NCI-H187 (cell line): ENCODE measurements at places on chromosomes 13 and 19.

DNA sequence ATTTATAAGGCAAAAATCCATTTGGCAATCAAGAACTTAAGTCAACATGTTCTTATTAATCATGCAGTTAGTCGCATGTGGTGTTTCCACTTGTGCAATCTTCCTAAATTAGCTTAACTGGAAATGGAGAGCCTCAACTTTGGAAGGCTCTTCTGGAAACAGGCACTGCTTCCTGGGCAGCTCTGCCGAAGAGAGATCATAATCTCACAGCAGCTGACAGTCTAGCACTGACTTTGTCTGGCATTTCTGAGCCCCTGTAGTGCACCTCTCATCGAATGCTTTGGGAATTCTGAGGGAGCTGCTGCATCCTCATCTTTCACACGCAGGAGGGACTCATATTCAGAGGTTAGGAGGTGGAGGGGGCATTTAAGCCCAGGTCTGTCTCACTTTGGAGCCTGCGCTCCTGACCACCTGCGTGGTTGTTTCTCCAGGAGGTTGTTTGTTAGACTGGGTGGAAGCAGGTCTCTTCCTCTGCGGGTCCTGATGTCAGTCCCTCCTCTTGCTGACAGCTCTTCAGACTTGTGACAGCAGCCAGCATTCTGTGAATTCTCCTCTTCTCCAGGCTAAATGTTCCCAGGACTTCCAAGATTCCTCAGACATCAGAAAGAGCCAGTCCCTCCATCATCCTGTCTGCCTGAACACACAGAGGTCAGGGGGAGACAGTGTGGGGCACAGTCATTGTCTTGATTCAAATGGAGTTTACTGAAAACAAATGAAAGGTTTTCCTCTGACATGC is 100.4 kb upstream of the GJB6 start:
- no peak for DNase-seq

DNA sequence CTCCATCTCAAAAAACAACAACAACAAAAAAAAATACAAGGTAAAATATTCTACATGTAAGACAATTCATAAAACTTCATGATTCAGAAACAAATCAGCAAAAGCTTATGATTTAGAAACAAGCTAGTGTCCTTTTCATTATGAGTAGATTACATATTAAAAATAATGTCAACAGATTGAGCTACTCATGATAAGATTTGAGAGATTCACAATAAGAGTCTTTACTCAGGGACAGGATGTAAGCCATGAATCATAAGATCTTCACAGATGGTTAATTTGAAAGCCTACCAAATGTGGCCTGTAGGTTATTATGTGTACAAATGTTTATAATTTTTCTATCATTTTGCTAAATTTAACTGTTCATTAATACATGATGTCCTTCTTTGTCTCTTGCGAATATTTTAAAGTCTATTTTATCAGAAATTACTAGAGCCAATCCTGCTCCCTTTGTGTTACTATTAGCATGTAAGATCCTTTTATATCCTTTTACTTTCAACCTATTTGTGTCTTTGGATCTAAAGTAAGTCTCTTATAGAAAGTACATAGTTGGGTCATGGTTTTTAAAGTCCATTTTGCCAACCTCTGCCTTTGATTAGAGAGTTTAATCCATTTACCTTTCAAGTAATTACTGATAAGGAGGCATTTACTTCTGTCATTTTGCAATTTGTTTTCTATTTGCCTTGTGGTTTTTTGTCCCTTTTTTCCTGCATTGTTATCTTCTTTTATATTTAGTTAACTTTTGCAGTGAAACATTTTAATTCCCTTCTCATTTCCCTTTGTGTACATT is 68.3 kb upstream of the RXFP2 start:
- DNase-seq: no peak

GRCh38 chr13:82867284-82867683 is 1015.0 kb downstream of the SLITRK1 start:
- DNase-seq: no peak

- DNase-seq: no peak
Measured at GRCh38 chr19:55489711-55490477, 1.7 kb downstream of the SSC5D start.

- no peak for DNase-seq
Measured at GRCh38 chr13:85419611-85420010, 379.6 kb downstream of the SLITRK6 start.

DNA sequence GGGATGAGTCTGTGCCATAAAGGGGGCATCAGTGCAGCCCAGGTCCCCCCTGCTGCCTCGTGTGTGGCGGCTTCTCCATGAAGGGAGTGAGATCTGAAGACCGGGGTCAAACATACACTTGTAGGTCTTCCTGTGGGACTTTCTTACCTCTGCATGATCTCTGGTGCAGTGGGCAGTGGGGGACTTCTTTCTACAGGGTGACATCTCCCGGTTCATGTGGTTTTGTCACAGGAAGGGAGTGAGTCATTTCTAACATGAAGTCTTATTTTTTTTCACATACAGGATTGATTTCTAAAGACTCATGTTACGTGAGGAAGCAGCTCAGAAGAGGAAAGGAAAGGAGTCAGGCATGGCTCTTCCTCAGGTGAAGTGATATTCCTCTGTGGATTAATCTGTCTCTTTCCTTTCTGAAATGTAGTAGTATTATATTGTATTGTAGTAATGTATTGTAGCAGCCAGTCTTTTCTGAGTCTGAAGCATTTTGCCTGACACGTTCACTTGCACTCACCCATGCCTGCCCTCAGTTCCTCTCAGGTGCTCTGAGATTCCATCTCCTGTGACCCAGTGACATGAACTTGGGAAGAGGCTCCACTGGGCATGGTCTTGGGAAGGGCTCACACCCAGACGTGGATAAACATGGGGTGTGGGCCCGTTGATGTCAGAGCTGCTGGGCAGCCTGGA is 15.7 kb downstream of the ZNF808 start:
- DNase-seq: no peak

DNA sequence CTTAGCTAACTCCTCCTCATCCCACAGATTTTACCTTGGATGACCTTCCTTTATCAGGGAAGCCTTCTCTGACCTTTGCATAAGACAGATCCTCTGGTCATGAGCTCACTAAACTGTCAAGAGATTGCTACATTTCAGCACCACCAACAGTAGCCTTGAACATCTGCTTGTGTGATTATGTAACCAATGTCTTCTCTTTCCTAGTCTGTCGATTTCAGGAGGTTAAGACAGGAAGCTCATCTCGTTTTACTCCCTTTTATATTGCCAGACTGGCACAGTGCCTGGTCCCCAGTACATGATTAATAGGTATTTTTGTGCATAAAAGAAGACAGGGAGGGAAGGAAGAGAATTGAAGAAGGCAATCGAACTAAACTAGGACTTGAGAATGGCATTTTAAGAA is 1697.7 kb downstream of the EFNB2 start:
- no peak for DNase-seq

DNA sequence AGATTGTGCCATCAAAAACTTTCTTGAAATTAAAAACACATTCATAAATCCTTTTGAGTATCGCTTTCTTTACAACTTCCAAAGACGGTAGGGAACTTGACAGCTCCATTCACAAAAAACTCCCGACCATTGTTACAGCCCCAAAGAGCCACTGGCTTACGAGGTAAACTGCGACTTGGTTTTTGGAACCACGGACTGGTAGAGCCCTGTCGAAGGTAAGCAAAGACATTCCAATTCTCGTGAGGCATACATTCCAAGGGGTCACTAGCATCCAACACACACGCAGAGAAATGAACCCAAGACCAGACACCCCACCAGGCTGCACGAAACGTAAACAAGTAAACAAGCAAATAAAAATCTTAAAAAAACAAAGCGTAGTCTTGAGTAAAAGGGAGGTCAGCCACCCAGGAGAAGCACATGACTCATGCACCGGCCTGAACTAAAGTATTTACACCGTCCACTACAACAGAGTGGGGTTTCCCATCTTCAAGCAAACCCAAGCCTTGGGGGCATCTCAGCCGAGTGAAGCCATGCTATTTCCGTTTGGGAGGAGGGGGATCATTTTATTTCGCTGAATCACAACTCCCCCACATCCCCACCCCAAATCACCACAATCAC is 1.4 kb downstream of the BRD4 start:
- DNase-seq: no peak

DNA sequence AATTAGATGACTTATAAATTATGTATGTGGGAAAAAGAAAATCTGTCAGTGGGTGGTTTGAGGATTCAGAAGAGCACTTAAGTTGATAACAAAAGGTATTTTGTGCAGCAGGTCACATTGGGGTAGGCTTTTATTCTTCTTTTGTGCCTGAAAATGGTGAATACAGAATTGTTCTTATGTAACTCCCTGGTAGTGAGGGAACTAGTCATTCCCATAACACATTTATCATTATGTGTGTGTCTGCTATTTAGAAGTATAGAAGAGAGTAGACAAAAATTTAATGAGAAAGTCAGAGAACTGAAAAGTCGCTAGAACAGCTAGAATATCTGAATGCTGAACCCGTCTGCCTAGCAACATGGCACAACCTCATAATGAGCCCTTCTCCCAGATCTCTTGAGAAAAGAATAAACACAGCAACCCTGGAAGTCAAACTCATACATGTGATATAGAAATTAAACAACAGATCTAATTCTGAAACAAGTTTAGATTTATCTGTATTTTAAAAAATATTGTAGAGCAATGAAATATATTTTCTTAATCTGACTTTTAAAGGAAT is 111.8 kb upstream of the EDNRB start:
- DNase-seq: no peak

DNA sequence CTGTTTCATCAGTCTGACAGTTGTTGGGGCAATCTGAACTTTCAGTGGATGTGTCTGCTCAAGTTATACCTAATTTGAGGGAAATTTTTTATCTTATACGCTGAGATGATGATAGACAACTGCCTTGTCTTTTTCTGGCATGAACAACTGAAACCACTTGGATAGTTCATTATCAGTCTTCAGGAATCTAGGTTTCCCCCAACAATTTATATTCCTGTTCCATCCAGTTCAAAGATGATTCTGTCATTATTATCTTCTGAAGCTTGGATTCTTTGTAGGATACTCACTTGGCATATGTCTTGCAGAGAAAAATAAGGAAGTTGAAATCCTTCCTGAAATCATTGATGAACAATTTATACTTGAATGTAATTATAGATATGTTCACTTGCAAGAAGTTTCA is 193.7 kb downstream of the LMO7 start:
- DNase-seq: no peak

DNA sequence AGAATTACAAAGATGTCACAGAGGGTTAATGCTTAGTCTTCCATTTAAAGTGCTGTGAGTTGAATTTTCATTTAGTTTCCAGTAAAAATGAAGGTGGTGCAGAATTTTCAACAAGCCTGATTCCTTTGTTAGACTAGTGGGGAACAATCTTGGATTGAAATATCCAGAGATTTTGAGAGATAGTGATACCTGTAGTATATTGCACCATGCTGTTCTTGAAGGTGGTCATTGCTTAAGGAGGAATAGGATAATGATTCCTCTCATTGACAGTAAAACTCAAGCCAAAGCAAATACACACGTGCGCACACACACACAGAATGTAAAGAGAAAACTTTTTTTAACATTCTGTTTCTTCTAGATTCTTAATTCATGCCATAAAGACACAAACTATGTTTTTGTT is 5.3 kb downstream of the PCDH17 start:
- no peak for DNase-seq

DNA sequence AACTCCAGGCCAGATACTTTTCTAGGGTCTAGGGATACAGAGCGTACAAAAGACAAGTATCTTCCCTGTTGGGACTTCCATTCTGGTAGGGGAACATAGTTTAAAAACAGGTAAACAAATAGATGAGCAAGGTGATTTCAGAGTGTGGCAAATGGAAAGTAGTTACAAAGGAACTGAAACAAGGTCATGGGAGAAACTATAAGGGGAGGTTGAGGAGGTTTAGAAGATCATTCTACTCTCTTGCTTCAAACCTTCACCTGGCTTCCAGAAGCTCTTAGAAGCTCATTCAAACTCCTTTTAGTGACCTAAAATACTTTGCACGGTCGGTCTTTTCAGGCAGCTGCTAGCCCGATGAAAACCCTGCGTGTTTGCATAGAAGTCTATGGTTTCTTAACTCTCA is 9.1 kb downstream of the FFAR2 start:
- no peak for DNase-seq

- DNase-seq: no peak
Measured at GRCh38 chr19:28737021-28737895, 475.7 kb downstream of the UQCRFS1 start.

DNA sequence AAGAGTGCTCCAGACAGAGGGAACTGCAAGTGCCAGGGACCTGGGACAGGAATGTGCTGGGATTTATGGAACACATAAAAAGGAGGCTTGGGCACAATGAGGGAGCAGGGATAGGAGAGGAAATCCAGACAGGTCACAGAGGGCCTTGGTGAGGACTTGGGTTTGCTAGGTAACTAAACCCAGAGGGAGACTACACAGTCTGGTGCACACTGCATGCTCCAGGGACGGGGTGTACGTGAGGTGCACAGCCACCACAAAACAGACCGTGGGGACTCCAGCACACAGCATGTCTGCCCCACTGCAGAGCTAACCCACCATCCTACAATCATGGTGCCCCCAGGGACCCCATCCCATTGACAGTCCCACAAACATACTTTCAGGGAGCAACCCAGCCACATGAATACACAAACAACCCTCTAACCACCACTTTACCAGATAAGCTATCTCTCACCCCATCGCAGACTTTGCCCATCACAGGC is 5.5 kb upstream of the ZFP36 start:
- no peak for DNase-seq

- DNase-seq: no peak
Measured at GRCh38 chr19:41226053-41226873, 7.2 kb downstream of the AXL start.

DNA sequence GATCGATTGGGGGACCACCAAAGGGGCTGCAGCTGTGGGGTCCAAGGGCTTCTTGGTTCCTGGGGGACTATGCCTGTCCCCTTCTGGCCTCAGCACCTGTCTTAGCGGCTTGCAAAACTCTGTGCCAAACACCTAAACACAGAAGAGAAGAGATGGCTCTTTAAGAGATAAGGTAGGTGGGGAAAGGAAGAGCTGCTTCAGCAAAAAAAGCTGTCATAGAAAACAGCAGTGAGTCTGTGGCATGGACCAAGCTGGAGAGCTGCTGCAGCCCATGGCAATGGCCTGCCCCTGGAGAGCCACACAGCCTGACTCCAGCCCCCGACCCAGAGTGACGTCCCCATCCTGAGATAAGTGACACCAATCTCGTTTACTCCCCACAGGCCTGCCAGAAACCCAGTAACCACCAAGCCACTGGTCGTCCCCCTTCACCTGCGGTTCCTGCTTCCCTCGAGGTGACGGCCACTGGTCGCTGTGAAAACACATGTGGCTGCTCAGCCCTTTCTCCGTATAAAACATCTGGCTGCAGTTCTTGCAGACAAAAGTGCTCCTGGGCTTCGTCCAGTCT is 25.0 kb upstream of the NAPA start:
- DNase-seq: no peak

DNA sequence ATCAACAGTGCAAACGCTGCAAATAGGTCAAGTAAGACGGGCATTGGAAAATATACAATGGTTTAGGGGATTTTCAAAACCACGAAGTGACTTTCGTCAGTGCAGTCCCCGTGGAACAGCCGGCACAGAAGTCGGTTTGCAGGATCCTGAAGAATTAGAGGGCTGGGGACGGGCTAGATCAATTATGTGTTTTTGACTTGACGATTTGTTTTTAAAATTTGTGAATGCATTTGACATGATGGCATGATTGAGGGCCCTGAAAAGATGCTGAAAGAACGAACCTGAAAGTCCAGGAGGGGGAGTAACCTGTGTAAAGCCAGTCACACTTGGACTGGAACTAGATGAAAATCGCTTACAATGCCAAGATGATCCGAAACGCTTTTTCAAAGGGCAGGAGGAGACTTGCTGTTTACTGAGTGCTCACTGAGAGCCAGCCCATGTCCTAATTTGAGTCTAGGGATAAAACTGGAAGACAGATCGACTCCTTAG is 8.9 kb upstream of the DGKH start:
- no peak for DNase-seq
